ENCODE measurements at places on chromosomes 16 and 17.

DNA sequence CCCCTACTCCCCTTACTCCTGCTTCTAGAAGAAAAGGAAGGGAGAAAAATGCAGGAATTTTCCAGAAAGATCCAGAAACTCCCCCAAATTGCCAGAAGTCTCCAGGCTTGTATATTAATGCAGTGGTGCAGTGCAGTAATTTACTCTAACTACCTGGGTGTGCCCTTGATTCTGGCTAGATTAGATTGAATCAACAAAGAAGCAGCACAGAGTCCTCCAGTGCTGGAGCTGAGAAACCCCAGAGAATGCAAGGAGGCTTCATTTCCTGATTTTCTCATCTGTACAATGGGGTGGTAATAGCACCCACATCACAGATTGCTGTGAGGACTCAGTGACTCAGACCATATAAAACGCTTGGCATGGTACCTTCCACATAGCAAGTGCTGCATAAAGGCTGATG lies 247.3 kb upstream of the RPL38 start:
- no peak for DNase-seq

- DNase-seq = no peak
Observed at GRCh38 chr16:84928679-84929420, 82.5 kb downstream of the ZDHHC7 start.

- DNase-seq = no peak
Observed at GRCh38 chr17:3972281-3972731, 8.1 kb upstream of the ATP2A3 start.

DNA sequence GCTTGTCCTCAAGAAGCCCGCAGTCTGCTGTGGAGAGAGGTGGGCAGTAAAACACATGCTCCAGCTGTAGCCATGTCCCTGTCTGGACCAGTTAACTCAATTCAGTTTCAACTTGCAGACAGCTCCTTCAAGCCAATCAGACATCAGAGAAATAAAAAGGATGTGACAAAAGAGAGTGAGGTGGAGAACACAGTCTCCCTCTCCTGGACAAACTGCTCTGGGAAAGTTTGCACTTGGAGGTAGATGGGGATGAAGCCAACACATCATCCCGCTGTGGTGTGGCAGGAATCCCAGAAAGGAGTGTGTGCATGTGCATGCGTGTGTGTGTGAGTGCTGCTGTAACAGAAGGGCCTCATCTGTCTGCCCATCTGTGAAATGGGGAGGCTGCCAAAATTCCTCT lies 358.6 kb upstream of the ASIC2 start:
- no peak for DNase-seq

DNA sequence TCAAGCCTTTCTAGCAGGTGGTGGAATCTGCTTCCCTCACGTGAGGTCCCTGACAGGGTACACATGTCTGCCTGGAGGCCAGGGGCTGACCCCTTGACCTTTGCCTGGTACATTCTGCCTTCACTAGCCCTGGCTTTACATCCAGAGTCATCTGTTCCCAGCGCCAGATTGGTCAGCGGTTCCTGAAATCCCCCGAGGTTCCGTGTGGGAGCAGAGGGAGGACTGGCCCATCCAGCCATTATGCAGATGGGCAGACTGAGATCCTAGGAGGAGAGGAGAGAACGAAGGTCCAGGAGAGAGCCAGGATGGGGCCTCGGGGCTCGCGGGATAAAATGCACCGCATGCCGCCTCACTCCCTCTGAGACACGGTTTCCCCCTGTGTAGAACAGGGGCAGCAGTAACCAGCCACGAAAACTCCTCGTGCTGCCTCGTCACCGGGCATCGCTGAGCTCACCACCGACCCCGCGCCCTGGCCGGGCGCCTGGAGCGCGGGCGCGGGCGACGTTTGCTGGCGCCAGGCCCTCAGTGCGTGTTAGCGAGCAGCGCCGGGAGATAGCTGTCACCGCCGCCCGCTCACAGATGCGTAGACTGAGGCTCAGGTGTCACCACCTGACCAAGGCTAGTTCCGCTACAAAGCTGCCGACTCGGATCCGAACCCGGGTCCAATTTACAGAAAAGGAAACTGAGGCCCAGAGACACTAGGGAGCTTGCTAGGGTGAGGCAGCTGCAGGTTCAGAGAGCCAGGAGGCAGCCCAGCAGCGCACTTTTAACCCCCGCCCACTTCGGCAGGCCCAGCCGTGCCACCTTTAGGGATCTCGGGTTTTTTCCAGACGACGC lies 811 bp upstream of the MAP2K3 start:
- no peak for DNase-seq

GRCh38 chr16:22814711-22815105 lies 746 bp downstream of the HS3ST2 start:
- DNase-seq = no peak

DNA sequence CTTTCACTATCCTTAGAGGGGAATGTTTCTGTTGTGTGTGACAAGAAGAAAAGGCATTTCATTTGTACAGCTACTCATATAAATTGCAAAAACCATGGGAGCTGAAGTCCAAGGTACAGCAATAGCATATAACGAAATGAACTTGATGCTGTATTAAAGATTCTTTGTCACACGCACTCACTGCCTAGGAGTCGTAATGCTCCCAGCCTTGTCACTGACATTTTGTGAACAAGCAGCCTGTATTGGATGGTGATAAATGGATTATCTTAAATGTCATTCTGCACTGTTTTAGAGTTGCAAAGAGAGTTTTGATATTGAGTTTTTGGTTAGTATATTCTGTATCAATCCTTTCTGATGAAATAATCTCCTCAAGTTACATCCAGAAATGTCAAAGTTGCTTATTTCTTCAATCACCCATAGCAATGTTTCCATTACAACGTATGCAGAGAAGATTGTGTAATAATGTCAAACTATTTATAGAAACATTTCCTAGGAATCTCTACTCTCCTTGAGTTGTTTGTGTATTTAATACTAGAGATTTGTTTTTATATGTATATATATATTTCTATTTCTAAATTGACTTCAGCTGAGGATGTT lies 270.6 kb downstream of the FTO start:
- no peak for DNase-seq

DNA sequence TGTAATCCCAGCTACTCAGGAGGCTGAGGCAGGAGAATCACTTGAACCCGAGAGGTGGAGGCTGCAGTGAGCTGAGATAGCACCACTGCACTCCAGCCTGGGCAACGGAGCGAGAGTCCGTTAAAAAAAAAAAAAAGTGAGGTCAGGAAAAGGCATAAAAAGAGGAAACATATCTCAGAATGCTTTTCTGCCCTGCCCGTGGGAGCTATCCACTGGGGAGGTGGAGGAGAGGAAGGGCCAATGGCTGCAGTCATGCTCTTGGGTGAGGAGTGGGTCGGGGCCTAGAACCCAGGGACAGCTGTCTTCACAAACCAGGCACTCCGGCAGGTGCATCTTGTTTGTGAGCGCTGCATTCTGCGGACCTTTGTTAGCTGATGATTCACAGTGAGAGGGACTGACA lies 60.0 kb upstream of the CDC42EP4 start:
- DNase-seq = no peak

- no peak for DNase-seq
Observed at GRCh38 chr17:64387545-64388171, 3.0 kb downstream of the PECAM1 start.

GRCh38 chr16:27474921-27475320 lies 72.9 kb downstream of the IL21R start:
- no peak for DNase-seq

DNA sequence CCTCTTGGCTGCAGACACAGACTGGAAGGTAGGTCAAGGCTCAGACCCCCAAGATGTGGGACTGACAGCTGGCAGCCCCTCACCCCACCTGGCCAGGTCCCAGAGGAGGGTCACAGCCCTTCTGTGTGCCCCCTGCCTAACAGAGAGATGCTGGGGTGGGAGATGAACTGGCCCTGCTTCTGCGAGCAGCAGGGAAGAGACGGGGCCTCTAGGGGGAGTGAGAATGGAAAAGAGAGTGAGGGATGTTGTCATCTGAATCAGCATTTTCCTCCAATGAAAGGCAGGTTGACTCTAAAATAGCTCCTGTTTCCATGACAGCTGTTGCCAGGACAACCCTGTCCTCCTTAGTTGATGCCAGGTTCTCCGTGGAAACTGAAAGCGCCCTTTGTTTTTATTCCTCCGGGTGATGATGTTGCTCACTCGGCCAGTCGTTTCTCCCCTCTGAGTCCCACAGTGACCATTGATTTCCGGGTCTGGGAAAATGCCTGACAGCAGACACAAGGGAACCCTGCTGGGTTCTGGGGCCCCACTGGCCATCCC lies 4.9 kb upstream of the NDRG4 start:
- DNase-seq = peak; percentile 26

- DNase-seq = no peak
Observed at GRCh38 chr17:19646788-19647696, 1.5 kb upstream of the ALDH3A2 start.

DNA sequence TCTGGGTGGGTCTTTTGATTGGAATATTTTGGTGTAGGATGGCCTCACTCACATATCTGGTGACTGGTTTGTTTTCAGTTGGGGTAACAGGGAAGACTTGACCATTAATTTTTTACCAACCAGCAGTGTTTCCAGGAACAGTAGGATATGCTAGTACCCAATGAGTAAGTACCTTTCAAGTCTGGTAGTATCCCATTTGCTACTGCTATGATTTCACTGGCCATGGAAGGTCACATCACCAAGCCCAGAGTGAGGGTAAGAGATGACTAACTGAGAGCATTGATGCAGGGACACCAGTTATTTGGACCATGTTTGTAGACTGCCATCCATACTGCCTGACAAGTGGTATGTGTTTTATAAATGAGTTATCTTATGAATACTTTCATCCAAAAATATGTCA lies 277.7 kb downstream of the MAP2K6 start:
- DNase-seq = no peak

DNA sequence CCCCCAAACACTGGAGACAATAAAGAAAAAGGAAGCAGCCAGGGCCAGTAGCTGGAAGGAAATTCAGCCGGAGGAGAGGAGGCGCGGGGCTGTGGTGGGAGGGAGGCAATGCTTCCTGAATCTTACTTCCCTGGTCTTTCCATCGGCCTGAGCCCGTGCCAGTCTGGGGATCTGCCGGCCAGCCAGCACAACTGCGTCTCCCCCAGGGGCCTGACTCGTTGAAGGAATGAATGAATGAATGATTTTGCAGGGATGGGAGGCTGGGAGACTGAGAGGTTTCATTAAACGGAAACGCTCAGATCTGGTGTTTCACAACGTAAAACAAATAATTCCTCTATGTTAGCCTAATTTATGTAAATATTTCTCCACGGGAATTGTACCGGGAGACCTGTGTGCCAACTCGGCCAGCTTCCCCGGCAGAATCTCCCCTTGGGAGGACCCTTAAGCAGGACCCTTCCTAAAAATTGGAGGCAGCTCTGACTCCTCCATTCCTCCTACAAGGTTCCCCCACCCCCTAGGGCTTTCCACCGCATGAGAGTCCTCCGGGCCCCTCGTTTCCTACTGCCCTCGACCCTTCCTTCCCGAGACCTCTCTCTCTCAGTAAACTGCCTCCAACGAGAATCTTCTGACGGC lies 1.3 kb upstream of the BAIAP2 start:
- DNase-seq = no peak

GRCh38 chr17:14119546-14119945 lies 50.2 kb downstream of the COX10 start:
- no peak for DNase-seq

DNA sequence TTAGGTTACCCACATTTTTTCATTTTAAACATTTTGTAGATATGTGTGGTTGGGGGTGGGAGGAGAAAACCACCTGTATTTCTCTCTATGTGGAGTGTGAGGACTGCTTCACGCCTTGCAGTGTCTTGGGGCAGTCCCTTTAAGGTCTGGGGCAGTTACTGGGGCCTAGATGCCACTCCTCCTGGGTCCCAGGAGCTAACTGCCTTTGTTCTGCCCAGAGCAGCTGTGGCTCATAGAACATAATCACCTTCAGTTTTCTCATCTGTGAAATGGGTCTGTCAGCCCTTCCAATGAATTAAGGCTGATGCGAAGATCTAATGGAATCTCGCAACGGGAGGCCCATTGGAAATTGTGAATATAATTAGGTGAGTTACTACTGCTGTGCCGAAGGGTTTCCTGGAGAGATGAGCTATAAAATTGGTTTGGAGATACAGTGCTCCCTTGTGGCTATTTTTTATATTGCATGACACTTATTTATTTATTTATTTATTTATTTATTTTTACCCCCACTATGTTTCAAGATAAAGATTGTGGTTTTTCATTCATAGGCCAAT lies 22.9 kb downstream of the DHRS7C start:
- DNase-seq = no peak

- peak; percentile 50 for DNase-seq
Observed at GRCh38 chr17:79800325-79801155, 3.7 kb upstream of the CBX8 start.

GRCh38 chr16:57486858-57487834 lies 853 bp upstream of the DOK4 start:
- DNase-seq = no peak

GRCh38 chr16:81520151-81520470 lies 75.5 kb downstream of the CMIP start:
- DNase-seq = no peak

- no peak for DNase-seq
Observed at GRCh38 chr16:83651871-83652270, 155.9 kb upstream of the HSBP1 start.

GRCh38 chr17:74916136-74916850 lies 6.8 kb downstream of the USH1G start:
- DNase-seq = no peak

GRCh38 chr17:20925954-20926353 lies 116.9 kb downstream of the USP22 start:
- DNase-seq = no peak

- no peak for DNase-seq
Observed at GRCh38 chr17:71936977-71937376, 183.8 kb upstream of the SOX9 start.

DNA sequence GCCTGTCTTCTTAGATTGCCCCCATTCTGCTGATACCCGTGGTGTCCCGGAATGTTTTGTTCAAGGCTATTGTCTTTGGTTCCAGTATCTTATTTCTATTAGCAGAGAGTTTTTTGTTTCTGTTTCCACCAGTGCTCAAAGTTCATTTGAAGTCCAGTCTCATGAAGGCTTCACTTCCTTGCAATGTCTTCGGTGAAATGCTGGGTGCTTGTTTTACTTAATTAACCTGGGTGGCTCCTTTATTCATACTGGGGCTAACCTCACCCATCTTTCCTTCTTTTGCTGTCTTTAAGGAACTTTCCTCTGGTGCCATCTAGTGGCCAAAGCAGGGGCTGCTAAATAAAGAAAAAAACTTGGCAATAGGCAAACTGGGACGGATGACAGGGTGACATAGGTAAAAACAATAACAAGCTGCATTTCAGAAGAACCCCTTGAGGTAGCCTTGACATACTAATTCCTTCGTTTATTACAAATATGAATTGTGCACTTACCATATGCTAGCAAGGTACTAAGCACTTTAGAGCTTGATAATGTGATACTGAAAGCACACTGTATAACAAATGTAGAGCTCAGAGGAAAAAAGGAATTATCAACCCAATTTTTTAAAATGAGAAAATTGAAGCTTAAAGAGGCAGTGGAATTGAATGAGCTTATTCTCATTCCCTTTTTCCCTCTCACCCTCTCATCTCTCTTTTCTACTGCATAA lies 2.8 kb upstream of the SMIM36 start:
- DNase-seq = peak; percentile 56
